NCI-H69 (cell line): ENCODE measurements at places on chromosomes 11 and 22.

DNA sequence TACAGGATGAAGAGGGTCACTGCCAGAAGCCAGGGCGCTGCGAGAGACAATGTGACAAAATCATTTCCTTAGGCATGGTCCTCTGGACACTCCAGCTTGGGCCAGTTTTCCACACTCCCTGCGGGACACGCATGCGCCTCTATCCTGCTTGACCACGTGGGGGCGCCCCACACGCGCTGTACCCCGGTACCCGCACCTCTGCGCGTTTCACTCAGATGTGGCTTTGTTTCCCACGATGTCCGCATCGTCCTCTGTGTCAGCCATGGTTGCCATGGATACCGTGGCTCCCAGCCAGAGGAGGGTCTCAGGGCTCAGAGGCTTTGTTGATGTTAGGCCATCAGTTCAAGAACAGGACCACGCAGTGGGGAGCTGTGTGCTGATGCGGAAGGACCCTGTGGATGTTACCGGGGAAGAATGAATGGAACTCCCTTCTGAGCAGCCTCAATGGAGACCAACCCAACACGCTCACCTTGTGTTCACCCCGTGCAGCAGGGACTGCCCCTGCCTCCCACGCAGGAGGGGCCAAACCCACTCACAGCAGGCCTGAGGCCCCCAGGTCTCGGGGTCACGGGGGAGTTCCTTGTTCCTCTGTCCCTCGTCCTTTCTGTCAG is 101.1 kb upstream of the SLC22A12 start:
- peak; percentile 64 for DNase-seq

DNA sequence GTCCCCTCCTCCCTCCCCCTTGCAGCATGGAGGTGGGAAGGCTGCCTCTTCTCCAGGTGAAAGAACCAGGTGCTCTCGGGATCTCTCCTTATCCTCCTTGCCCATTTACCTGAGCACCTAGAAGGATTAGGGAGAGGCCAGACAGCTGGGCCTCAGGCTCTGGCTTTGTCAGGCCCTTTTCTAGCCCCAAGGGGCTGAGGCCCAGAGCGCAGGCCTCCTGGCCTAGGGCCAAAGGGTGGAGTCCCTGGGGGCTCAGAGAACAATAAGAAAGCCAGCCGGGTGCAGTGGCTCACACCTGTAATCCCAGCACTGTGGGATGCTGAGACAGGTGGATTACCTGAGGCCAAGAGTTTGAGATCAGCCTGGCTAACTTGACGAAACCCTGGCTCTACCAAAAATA is 5.4 kb upstream of the TTLL1 start:
- peak; percentile 84 for DNase-seq

DNA sequence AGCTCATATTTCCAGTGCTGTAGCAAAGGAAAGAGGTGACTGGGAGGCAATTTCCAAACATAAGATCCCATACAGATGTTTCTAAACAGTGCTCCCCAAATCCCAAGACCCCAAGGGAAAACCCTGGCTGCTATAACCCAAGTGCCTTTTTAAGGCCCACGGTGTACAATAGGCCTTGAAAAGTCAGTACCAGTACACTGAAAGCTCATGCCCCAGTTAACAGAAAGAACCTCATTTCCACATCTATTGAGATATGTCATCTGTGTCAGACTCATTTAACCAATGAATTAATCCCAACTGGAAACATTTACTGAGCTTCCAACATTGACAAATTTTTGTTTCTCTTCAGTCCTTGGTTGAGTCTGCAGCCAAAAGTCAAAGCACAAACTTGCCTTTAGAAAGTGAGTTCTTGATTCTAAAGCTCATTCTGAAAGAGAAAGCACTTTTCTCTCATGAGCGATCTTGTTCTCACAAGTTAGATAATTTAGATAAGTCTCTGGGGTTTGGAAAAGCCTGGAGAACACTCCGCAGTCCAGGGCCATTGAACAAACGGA is 239.8 kb upstream of the ARHGAP20 start:
- peak; percentile 19 for DNase-seq

- DNase-seq: no peak
Observed at GRCh38 chr22:45094825-45095224, 68.9 kb upstream of the NUP50 start.
